Activated CD8-positive, alpha-beta memory T cell treated with anti-CD3 and anti-CD28 coated beads, Interleukin-2, amount 10 ng/mL, durations not matched to agents 7 days and 5 days (primary cell): ENCODE measurements at places on chromosomes 6 and 20. TPM values are rescaled to one million over a fixed set of nuclear protein-coding genes. Genes with fewer than 3 reads are reported as not detected.

DNA sequence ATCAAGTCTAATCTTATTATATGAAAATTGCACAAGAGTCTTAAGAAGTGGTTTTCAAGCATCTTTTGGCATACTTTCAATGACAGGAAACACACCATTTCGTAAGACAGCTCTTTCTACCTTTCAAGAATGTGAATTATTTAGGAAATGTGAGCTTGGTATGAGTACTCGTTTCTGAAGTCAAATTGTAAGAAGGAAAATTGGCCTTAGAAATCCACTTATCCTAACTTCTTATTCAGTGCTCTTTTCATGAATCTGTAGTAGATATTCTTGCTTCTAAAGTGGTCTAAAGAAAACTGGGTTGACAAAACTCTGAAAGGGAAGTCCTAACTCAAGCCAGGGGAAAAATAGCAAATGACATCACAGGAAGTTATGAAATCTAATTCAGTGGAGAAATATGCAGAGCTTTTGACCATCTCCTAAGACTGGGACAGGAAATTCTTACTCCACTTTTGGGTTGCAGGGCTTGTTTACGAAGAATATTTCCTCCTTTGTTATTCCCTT, 38.5 kb upstream of the OGFRL1 start:
- no peaks in the 10 kb centered on the region for H3K36me3 ChIP-seq
- H3K27ac ChIP-seq, result no peak overlapping the region
- H3K4me3 ChIP-seq, result no peak overlapping the region
- no peaks in the 10 kb centered on the region for H3K4me1 ChIP-seq

- no peak overlapping the region for H3K27ac ChIP-seq
- H3K4me1 ChIP-seq, result no peaks in the 10 kb centered on the region
- no peaks in the 10 kb centered on the region for H3K27me3 ChIP-seq
- H3K36me3 ChIP-seq, result no peaks in the 10 kb centered on the region
- DNase-seq, result no peak
- H3K4me3 ChIP-seq, result no peak overlapping the region
These were observed 62.4 kb upstream of the FERMT1 start for GRCh38 chr20:6185268-6185667.

- peaks cover 11% of the 10 kb centered on the region for H3K27me3 ChIP-seq
- no peak for DNase-seq
- H3K4me1 ChIP-seq, result no peaks in the 10 kb centered on the region
- H3K36me3 ChIP-seq, result no peaks in the 10 kb centered on the region
These were observed 20.2 kb downstream of the KCNK15 start for GRCh38 chr20:44765701-44766347.

- H3K36me3 ChIP-seq, result peaks cover 73% of the 10 kb centered on the region
- H3K27ac ChIP-seq, result peak overlapping the region; percentile 77
- DNase-seq, result no peak
- peaks cover 76% of the 10 kb centered on the region for H3K4me1 ChIP-seq
- no peaks in the 10 kb centered on the region for H3K27me3 ChIP-seq
These were observed 3.3 kb downstream of the HSP90AB1 start for GRCh38 chr6:44250067-44250717.

GRCh38 chr6:155894262-155894661, 438.6 kb upstream of the NOX3 start:
- H3K4me1 ChIP-seq, result no peaks in the 10 kb centered on the region
- DNase-seq, result no peak
- no peak overlapping the region for H3K27ac ChIP-seq
- H3K36me3 ChIP-seq, result no peaks in the 10 kb centered on the region
- no peaks in the 10 kb centered on the region for H3K27me3 ChIP-seq

DNA sequence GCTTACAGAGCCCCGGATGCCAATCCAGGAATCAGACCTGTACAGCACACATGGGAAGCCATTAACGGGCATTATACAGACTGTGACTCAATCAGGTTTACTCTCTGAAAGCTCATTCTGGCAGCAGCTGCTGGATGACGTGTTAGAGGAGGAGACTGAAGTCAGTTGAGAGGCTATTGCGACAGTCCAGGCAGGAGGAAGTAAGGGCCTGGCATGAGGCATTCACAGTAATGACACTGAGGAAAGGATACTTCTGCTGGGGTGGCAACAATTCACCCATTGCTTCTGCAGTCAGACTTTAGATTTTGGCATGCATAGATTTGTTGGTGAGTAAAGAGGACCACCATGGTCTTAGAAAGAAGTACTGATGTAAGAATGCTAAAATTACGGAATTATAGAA, 151.0 kb upstream of the HEY2 start:
- no peak for DNase-seq
- no peak overlapping the region for H3K27ac ChIP-seq
- H3K4me1 ChIP-seq, result no peaks in the 10 kb centered on the region
- no peak overlapping the region for H3K4me3 ChIP-seq
- H3K27me3 ChIP-seq, result peaks cover 11% of the 10 kb centered on the region
- H3K36me3 ChIP-seq, result no peaks in the 10 kb centered on the region

- peaks cover 9% of the 10 kb centered on the region for H3K4me1 ChIP-seq
- no peak for DNase-seq
- peaks cover 83% of the 10 kb centered on the region for H3K27me3 ChIP-seq
- peak within 1 kb of the TSS; percentile 38 for H3K4me3 ChIP-seq
- peaks cover 3% of the 10 kb centered on the region for H3K36me3 ChIP-seq
These were observed at the start of gene TFAP2C for GRCh38 chr20:56628873-56629463. Gene TFAP2C, plus strand, starts transcription at chr20:56629306. Its CDS starts 239 bp downstream, at chr20:56629545.

DNA sequence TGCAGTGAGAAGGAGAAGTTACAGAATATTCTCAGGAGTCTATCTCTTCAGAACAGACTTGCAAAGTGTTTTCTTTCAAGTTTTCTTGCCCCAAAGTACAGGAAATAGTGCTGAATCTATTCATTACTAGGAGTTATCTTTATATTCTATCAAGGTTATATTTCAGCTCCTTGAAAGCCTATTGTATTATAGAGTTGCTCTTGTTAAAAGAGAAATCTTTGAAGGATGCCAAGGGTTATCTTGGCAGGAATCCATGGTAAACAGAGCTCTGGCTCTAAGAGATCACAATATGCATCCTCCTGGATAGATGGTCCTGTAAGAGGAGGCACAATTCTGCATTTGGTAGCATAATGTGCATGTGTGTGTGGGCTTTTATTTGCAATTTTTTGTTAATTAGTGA, 21.2 kb upstream of the SNRPB2 start:
- peaks cover 37% of the 10 kb centered on the region for H3K27me3 ChIP-seq
- no peak overlapping the region for H3K4me3 ChIP-seq
- peaks cover 18% of the 10 kb centered on the region for H3K36me3 ChIP-seq
- H3K27ac ChIP-seq, result peak overlapping the region; percentile 55
- no peak for DNase-seq

- no peak overlapping the region for H3K4me3 ChIP-seq
- no peak overlapping the region for H3K27ac ChIP-seq
- peaks cover 2% of the 10 kb centered on the region for H3K36me3 ChIP-seq
- no peaks in the 10 kb centered on the region for H3K27me3 ChIP-seq
- DNase-seq, result no peak
These were observed 44.3 kb upstream of the PTGIS start for GRCh38 chr20:49612127-49612738.

- DNase-seq, result peak; percentile 52
- H3K36me3 ChIP-seq, result peaks cover 1% of the 10 kb centered on the region
- H3K27ac ChIP-seq, result no peak overlapping the region
- peaks cover 3% of the 10 kb centered on the region for H3K27me3 ChIP-seq
- no peak overlapping the region for H3K4me3 ChIP-seq
- no peaks in the 10 kb centered on the region for H3K4me1 ChIP-seq
These were observed 192.5 kb downstream of the PTPRK start for GRCh38 chr6:128327890-128328289.

DNA sequence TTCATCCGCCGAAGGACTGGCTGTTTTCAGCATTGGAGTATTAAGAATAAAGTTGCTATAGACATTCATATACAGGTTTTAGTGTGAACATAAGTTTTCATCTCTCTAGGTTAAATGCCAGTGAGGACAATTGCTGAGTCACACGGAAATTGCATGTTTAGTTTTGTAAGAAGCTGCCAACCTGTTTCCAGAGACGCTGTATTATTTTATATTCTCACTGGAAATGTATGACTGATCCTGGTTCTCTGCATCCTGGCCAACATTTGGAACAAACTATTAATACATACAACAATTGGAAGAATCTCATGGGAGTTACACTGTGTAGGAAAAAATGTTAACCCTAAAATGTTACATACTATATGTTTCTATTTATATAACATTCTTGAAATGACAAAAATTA, 16.7 kb upstream of the TGM6 start:
- H3K27me3 ChIP-seq, result peaks cover 37% of the 10 kb centered on the region
- peaks cover under 1% of the 10 kb centered on the region for H3K36me3 ChIP-seq
- H3K27ac ChIP-seq, result no peak overlapping the region
- no peak for DNase-seq

GRCh38 chr6:104509355-104509754, 350.4 kb downstream of the HACE1 start:
- no peaks in the 10 kb centered on the region for H3K27me3 ChIP-seq
- DNase-seq, result no peak
- no peaks in the 10 kb centered on the region for H3K4me1 ChIP-seq
- no peak overlapping the region for H3K27ac ChIP-seq
- no peaks in the 10 kb centered on the region for H3K36me3 ChIP-seq

GRCh38 chr6:157037165-157037564, 260.0 kb downstream of the ARID1B start:
- no peak for DNase-seq
- H3K36me3 ChIP-seq, result no peaks in the 10 kb centered on the region
- peaks cover 12% of the 10 kb centered on the region for H3K4me1 ChIP-seq
- no peak overlapping the region for H3K27ac ChIP-seq

GRCh38 chr6:33116417-33116816, 40.6 kb downstream of the HLA-DPB1 start:
- H3K4me3 ChIP-seq, result no peak overlapping the region
- peaks cover 86% of the 10 kb centered on the region for H3K27me3 ChIP-seq
- no peak for DNase-seq
- H3K36me3 ChIP-seq, result no peaks in the 10 kb centered on the region
- no peak overlapping the region for H3K27ac ChIP-seq

DNA sequence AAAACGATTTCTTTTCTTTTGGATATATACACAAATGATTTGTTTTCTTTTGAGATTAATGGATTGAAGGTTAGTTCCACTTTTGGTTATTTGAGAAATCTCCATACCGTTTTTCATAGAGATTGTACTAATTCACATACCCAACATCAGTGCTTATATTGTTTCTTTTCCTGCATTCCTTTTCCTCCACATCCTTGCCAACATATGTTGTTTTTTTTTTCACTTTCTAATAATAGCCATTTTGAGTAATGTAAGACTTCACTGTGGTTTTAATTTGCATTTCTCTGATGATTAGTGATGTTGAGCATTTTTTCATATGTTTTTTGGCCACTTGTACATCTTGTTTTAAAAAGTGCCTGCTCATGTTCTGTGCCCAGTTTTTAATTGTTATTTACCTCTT, 846.4 kb upstream of the EYS start:
- no peak for DNase-seq
- no peaks in the 10 kb centered on the region for H3K36me3 ChIP-seq
- no peak overlapping the region for H3K27ac ChIP-seq

DNA sequence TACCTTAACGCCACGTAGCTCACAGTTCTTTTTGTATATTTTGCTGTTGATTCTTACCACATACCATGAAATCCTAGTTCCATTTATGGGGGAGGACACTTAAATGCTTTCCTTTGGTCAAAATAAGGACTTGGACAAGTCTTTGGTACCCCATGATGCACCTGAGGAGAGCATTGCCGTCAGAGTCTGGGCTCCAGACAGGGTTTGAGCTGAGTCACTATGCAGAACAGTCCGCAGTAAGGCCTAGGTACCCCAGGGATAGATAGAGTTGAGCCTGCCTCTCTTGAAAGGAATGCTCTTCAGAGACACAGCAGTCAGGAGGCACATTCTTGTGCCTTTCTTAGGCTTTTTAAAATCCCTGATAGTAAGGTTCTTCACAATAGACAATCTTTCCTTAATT, 6.0 kb downstream of the PARD6B start:
- DNase-seq, result no peak
- no peak overlapping the region for H3K27ac ChIP-seq
- no peaks in the 10 kb centered on the region for H3K27me3 ChIP-seq
- no peak overlapping the region for H3K4me3 ChIP-seq
- peaks cover 10% of the 10 kb centered on the region for H3K36me3 ChIP-seq

GRCh38 chr6:37407948-37408347, 25.1 kb upstream of the CMTR1 start:
- H3K36me3 ChIP-seq, result no peaks in the 10 kb centered on the region
- H3K4me3 ChIP-seq, result no peak overlapping the region
- peaks cover 33% of the 10 kb centered on the region for H3K27me3 ChIP-seq
- DNase-seq, result no peak
- no peaks in the 10 kb centered on the region for H3K4me1 ChIP-seq

DNA sequence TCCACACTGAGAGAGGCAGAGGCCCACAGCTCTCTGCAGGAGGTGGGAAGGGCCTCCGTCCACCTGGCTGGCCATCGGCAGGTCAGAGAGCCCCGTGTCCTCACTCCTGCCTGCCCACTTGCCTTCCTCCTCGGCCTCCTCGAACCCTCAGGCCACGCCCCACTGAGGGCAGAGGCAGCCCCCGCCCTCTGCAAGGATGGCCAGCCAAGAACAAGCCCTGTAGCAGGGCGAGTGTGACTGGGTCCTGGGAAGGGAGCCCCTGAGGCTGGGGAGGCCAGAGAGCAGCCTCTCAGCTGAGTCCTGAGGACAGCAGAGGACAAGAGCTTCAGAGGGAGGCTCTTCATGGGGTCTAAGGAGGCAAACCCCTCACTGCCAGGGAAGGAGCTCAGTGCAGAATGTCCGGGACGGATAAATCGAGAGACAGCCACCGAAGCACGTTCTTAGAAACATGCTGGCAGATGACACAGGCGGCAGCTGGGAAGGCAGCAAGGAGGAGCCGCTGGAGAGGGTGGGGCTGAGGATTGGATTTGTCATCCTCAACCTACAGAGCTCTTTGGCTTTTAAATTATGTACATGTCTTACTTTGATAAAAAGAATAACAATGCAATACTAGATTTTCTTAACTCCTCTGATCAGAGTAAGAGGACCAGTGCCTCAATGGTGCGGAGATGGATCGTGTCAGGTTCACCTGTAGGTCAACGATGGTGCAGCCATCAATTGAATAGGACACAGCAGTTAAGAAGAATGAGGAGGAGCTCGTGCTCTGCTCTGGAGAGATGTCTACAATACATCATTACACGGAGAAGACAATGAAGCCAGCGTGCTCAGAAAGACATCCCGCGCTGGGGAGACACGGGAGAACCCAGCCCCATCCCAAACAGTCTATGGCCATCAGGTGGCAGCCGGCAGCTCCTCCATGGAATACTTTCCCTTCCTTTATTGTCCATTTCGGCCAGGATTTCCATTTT, 53.0 kb downstream of the GNAS-AS1 start:
- H3K4me1 ChIP-seq, result no peaks in the 10 kb centered on the region
- H3K27me3 ChIP-seq, result peaks cover 55% of the 10 kb centered on the region

GRCh38 chr6:166588691-166589336, 2.3 kb upstream of the RAMACL start:
- peaks cover 18% of the 10 kb centered on the region for H3K4me1 ChIP-seq
- no peaks in the 10 kb centered on the region for H3K36me3 ChIP-seq
- peak; percentile 35 for DNase-seq
- H3K27ac ChIP-seq, result no peak overlapping the region
- H3K27me3 ChIP-seq, result no peaks in the 10 kb centered on the region

ADGRF5 gene
- not detected for total RNA-seq

SLC17A2 gene
- not detected for total RNA-seq

CCR6 gene
- total RNA-seq, result 9.1 TPM

RBPJL gene
- total RNA-seq, result not detected

NR2E1 gene
- not detected for total RNA-seq

LSM14B gene
- 34.6 TPM for total RNA-seq

GRM4 gene
- not detected for total RNA-seq

PTCRA gene
- total RNA-seq, result not detected

FOXF2 gene
- not detected for total RNA-seq

HLA-DQB1 gene
- total RNA-seq, result 72.9 TPM

MLN gene
- total RNA-seq, result not detected

PSMF1 gene
- total RNA-seq, result 147 TPM
